ENCODE measurements at places on chromosomes 5 and 9. TPM values are rescaled to one million over a fixed set of nuclear protein-coding genes. Genes with fewer than 3 reads are reported as not detected.
A peak's percentile ranks its signal among the peaks of the same experiment; 100 is the strongest.

PPP2R2B gene
- 0.11 TPM for polyA plus RNA-seq

DNA sequence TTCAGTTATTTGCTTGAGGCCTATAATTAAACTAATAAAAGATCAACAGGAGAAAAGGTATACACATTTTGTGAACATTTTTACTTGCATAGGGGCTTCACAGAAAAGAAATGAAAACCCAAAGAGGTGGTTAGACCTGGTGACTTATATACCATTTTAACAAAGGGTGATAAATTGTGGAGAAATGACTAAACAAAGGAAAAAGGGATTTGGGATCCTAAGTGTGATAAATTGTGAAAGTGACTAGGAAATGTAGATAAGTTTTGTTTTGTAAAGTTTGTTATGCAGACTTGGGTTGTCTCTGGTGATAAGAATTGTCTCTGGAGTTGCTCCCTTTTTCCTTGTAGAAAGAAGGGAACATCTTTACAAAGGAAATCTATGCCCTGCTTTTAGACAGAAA lies 86.1 kb upstream of the ZNF608 start:
- no peak for DNase-seq

DNA sequence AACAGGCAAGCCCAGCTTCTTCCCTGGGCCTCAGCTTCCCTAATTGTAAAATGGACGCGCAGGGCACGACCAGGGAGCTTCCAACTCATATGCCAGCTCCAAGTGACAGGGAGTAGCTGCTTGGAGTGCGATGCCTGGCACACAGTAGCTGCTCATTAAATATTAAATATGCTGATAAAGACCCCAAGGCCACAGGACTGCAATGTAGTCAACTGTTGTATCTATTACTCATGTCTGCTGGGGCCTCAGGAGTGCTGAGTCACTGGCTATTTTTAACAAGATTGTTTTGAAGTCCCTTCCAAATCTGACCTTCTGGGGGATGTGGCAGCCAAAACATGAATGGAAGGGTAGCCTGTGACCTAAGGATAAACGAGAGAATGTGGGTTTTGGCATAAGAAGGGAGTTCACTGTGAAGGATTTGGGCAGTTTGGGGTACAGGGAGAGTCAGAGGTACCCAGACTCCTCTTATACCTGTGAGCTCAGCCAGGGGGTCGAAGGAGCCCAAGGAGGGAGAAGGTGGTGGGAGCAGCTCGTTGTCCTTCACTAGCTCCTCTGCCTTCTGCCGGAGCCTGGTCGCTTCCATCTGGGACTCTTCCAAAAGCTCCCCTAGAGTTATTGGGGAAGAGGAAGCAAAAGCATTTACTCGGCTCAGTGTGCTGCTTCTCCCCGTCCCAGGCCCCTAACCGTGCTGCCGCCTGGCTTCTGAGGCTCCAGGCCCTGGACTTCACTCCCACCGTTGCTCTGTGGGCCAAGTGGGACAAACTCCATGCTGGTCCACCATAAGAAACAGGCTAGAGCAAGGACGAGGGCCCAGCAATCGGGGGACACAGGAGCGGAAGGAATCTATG lies 17.5 kb downstream of the TNIP1 start:
- peak; percentile 73 for DNase-seq

DNA sequence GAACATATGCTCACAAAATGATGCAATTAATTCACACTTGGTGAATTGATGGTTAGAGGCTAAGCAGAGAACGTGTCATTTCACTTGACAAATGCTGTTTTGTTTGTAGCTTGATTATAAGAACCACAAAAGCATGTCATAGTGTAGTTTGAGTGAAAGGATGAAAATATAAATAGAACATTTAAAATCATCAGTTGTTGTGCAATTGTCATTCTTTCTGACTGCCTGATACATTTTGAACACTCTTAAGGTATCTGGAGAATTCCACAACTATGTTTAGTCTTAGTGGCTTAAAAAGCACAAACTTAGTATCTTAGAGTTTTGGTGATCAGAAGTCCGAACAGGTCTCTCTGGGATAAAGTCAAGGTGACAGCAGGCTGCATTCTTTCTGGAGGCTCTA lies 129.4 kb downstream of the BASP1 start:
- no peak for DNase-seq

- no peak for DNase-seq
Observed at GRCh38 chr5:82403026-82403425, 124.9 kb upstream of the RPS23 start.

NUP214 gene
- polyA plus RNA-seq: 13.7 TPM

CDC20B gene
- polyA plus RNA-seq: not detected

- no peak for DNase-seq
Observed at GRCh38 chr5:142453932-142454331, 129.1 kb upstream of the SPRY4 start.

- no peak for DNase-seq
Observed at GRCh38 chr5:92944903-92945604, 636.0 kb downstream of the NR2F1-AS1 start.

DNA sequence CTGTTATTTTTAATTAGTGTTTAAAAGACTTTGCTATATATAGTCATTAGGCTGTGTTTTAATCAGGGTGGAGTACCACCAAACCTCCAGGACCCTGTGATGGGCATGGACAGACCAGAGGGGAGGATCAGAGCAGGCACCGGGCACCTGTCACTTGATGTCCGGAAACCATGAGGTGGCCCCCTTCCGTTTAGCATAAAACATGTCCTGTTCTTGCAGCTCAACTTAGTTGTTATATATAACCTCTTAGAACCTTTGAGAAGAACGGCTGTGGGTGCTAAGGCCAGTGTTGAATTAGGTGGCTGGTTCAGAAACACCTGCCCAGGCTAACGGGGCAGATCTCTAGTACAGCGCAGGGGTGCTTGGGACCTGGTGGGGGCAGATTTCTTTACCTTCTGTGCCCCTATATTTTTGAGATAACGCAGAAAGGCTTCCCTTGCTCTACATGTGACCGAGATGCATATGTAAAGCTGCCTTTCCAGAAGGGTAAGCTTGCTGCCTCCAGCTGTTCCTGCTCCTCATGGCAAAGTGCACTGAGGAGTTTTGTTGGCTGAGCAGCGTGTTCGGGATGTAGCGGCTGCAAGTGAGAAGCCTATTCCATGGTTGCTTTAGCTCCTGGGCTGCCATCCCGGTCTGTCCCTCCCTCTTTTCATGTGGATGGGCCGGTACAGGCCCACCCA lies 255.5 kb downstream of the FANCC start:
- no peak for DNase-seq

CCDC180 gene
- 5.3 TPM for polyA plus RNA-seq

HSD17B3 gene
- 0.78 TPM for polyA plus RNA-seq

- no peak for DNase-seq
Observed at GRCh38 chr9:20697021-20697719, 13.1 kb downstream of the FOCAD start.

GRCh38 chr9:11779971-11780370 lies 913.2 kb upstream of the TYRP1 start:
- DNase-seq: no peak

DNA sequence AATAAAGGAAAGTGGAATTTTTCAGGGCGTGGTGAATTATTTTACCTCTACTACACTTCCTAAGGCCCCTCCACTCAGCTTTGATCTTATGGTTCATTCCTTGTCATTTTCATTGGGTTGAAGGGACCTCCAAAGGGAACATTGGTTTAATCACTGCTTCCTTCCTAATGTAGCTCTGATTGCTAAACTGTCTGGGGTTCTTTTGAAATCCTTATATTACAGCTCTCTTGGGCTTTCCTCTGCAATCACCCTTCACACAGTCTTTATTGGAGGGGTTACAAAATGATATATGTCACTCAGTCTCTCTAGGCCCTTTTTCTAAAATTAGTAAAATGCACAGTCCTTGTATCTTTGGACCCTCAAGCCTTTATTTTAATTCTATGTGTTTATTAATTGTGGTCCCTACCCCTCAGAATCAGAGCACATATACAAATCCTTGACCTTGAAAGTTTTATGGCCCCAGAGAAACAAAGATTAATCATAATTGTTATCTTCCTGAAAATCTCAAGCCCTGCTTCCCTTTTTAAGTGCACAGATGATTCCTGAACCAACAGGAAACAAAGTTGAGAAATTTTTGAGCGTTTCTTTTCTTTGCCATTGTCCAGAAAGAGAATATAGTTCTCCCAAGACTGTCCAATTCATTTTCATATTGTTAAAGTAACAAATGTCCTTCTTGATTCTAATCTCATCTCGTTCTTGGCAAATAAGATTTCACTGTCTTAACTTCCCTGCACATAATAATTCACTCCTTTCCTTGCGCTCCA lies 330.0 kb downstream of the ARRDC3 start:
- DNase-seq: no peak

COL15A1 gene
- 12.4 TPM for polyA plus RNA-seq

THOC3 gene
- polyA plus RNA-seq: 4.4 TPM

DNA sequence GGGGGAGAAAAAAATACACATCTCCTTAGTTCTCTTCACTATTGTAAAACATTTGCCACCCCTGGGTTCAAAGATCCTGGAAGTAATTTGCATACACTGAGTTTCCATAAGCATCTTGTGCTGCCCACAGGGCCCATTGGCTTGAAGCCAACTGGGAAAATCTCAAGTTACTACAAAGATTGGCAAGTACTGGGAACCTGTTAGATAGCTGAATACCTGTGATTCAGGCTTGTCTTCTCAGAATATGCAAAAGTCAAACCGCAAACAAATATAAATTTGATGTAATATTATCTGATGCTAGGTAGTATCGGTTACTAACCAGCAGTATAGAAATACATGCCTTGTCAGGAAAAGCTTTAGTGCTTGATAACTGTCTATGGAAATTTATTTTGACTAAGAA lies 156.9 kb upstream of the FST start:
- no peak for DNase-seq

DNA sequence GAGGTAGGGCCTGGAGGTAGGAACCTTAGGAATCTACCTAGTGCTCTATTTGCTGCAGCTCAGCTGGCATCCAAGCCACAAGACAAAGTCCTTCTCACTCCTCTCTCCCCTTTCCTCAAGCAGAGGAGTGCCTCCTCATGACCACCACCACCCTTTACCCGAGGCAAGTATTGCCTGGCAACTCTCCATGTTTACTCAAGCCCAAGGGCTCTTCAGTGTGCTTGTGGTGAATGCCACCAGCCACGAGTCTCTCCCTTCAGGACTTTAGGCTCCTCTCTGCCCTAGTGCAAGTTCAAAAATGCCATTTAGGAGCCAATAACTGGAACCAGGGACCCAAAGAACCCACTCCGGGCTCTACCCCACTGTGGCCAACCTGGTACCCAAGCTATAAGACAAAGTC lies 514.5 kb upstream of the RGMB start:
- no peak for DNase-seq

DNA sequence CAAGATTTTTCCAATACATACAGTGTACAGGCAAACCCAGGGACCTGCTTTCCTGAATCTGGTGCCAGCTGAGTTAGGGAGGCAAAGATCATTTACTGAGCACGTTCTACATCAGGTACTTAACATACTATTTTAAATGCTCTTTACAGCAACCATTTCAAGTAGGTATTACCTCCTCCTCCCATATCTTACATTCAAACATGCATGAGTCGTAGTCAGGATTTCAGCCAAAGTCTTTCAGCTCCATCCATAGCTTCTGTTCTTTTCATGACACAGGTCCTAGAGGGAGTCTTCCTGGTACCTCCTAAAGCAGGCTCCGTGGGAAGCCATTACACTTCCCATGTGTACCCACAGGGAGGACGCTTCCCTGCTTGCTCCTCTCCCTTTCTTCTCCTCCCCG lies 11.7 kb downstream of the KCNV2 start:
- no peak for DNase-seq

DNA sequence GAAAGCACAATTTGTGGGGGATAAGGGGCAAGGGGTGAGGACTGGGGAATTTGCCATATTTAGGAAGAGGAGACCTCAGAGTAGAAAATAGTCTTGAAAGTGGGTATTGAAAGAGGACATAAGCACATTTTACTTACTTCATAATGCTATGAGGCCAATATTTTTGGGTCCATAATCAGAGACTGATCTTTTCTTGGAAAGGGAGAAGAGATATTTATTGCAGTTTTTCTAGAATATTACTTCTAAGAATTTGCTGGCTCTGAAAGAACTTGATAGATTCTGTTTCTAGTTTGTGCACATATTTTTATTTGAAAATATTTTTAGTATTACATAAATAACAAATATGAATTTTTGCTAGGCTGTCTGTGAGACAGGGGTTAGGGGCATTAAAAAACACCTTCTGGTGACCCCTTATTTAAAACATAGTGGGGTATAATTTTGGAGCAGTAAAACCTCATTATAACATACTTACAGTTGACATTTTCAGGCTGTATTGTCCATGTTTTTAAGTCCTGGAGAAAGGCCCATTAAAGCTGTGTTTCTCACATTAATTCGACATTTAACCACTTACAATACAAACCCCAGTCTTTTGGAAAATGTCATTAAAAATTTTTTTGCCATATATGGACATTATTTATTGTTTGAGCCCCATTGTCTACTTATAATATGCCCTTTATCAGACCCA lies 118.9 kb upstream of the NFIB start:
- DNase-seq: no peak

- no peak for DNase-seq
Observed at GRCh38 chr5:122236270-122237040, 75.6 kb upstream of the SNCAIP start.

MYOT gene
- 9.7 TPM for polyA plus RNA-seq

LECT2 gene
- polyA plus RNA-seq: not detected

SWI5 gene
- 30.6 TPM for polyA plus RNA-seq

DNA sequence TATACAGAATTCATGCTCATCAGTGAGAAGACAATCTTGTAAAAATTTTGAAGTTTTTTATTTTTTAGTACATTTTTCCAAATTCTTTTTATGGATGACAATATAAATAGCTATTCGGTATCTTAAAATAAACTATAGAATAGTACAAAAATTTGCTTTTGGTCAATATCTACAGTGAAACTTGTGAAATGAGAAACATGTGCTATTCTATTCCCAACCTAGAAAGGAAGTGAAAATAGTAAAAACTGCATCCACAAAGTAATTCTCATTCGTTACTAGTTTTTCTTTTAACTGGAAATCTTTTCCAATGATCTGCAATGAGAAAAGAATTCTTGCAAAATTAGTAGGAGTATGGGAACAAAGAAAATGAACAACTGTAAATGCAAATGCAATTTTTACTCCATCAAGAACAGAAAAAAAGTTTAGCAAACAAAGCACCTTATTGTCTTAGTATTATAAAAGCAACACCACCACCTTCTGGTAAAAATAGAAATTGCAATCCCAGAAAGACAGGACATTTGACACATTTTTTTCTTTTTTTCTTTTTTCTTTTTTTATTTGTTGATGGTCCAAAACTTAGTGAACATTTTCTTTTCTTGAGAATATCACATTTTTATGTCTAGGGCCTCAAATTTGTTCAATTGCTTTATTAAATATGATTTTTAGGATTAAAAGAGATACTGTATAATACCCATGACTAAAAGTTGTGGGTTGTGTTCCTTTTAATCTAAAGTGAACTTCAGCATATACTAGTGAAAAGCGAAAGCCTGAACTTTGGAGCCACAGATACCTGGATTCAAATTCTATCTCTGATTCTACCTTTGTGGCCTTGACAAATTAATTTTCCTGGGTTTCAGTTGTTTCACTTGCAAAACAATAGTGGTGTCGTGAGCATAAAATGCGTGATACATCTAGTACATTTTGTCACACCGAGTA lies 72.3 kb downstream of the SLCO4C1 start:
- DNase-seq: no peak

- DNase-seq: no peak
Observed at GRCh38 chr5:102511666-102512065, 12.9 kb upstream of the SLCO6A1 start.

ABO gene
- polyA plus RNA-seq: 1.9 TPM

MEIKIN gene
- not detected for polyA plus RNA-seq

GRCh38 chr9:93003552-93004407 lies 54.7 kb upstream of the SUSD3 start:
- DNase-seq: peak; percentile 48

- no peak for DNase-seq
Observed at GRCh38 chr9:78892182-78892581, 595.3 kb downstream of the PSAT1 start.

- no peak for DNase-seq
Observed at GRCh38 chr9:16196206-16196605, 643.4 kb downstream of the CCDC171 start.
